ENCODE measurements at places on chromosomes 7 and 10.

- DNase-seq, result no peak
Measured at GRCh38 chr10:118543714-118544400, 51.6 kb downstream of the PRLHR start.

- no peak for DNase-seq
Measured at GRCh38 chr7:43164757-43165156, 52.3 kb downstream of the HECW1 start.

DNA sequence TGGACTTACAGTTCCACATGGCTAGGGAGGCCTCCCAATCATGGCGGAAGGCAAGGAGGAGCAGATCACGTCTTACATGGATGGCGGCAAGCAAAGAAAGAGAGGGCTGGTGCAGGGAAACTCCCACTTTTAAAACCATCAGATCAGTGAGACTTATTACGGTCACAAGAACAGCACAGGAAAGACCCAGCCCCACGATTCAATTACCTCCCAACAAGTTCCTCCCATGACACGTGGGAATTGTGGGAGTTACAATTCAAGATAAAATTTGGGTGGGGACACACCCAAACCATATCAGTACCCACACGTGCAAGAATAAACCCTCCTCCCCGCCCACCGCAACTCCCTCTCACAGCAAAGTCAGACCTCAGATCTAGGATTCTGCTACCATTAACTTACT is 4.5 kb upstream of the AIFM2 start:
- DNase-seq, result no peak

- DNase-seq, result no peak
Measured at GRCh38 chr10:83965473-83965872, 173.8 kb upstream of the GHITM start.

DNA sequence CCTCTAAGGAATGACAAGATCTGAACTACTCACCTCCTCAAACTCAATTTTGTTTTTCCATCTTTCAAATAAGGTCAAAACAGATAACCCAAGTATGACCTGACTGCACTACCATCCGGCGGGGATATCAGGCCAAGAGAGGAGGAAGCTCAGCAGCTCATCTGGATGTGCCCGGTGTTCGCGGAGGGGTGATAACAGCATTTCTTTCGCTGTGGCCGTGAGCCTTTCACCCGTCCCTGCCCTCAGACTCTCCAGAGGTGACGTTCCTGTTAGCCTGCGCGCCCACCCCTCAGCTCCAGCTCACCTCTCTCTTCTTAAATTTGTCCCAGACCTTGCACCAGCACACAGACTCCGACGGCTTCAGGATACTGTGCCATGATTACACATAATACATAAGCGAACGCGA is 526 bp downstream of the ZNF248 start:
- DNase-seq, result peak; percentile 5

GRCh38 chr7:1981878-1982230 is 250.9 kb downstream of the MAD1L1 start:
- no peak for DNase-seq

GRCh38 chr10:77029777-77030717 is 607.6 kb downstream of the KCNMA1 start:
- no peak for DNase-seq

- no peak for DNase-seq
Measured at GRCh38 chr7:151696721-151697514, 177.2 kb upstream of the RHEB start.

GRCh38 chr10:125521721-125522680 is 161.0 kb downstream of the TEX36 start:
- DNase-seq, result no peak

- no peak for DNase-seq
Measured at GRCh38 chr7:66279912-66280311, 74.8 kb downstream of the TPST1 start.

All from tibial nerve (tissue), 4 donors.